ENCODE measurements at places on chromosomes 2 and 18.

DNA sequence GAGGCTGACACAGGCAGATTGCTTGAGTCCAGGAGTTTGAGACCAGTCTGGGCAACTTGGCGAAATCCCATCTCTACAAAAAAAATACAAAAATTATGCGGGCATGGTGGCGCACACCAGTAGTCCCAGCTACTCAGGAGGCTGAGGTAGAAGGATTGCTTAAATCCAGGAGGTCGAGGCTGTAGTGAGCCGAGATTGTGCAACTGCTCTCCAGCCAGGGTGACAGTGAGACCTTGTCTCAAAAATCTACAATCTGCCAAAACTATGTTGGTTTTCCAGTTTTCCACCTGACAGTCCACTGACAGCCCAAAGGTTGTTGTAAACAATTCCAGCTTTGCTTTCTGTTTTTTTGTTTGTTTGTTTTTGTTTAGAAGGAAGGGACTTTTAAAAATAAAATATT lies 51.3 kb downstream of the KCMF1 start:
- DNase-seq = no peak

- DNase-seq = peak; percentile 43
Observed at GRCh38 chr18:24491927-24492834, 31.7 kb downstream of the HRH4 start.

GRCh38 chr2:224126440-224126839 lies 87.4 kb upstream of the SERPINE2 start:
- no peak for DNase-seq

DNA sequence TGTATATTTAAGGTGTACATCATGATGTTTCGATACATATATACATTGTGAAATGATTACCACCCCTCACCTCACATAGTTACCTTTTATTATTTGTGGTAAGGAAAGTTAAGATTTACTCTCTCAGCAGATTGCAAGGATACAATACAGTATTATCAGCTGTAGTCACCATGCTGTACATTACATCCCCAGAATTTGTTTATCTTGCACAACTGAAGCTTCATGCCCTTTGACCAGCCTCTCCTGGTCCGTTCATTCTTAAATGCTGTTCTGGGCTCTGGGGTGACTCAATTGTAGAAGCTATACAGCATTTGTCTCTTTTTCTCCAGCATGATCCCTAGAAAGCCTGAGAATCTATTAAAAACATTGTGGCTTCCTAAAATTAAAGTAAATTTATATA lies 90.8 kb downstream of the PTPRM start:
- DNase-seq = no peak

DNA sequence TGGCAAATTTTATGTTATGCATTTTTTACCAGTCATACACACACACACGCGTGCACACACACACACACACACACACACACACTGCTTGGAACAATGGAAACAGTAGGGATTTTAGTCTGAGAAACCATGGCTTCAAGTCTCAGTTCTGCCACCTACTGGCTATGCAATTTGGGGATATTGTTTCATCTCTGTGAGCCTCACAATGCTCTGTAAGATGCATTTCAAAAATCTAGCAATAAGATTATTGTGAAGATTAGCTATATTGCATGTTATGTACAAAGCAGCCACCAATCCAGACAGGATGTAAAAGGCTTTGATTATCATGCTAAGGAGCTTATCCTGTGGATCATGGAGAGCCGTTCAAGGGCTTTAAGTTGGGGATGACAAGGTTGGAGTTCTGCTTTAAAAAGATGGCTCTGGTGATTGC lies 401.4 kb downstream of the NBAS start:
- peak; percentile 46 for DNase-seq

DNA sequence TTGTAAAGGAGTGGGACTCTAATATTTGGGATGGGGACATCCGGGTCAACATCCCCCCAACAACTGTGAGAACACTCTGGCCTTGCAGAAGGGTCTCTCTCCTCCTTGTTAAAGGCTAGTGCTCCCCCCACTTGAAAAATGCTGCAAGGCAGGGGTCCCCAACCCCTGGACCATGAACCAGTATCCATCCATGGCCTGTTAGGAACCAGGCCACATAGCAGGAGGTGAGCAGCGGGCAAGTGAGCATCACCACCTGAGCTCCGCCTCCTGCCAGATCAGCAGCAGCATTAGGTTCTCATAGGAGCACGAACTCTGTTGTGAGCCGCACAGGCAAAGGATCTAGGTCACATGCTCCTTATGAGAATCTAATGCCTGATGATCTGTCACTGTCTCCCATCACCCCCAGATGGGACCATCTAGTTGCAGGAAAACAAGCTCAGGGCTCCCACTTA lies 243.9 kb upstream of the ID2 start:
- no peak for DNase-seq

DNA sequence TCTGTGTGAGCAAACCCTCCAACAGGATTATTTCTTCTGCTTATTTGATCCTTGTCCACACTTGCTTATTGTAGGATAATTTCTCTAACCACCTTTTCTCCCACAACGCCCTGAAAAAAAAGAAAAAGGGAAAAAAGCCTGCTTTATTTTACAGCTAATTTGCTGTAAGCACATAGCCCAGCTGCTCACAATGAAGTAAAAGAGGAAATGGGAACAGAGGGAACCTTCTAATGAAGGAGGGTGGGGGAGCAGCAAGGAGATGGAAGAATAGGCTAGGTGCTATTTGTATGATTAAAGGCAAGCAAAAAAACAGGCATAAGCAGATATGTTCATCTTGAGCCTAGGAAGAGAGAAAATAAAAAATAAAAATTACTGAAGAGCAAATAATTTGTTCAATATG lies 331.6 kb downstream of the TXNL1 start:
- DNase-seq = no peak

- no peak for DNase-seq
Observed at GRCh38 chr18:69758458-69758857, 189.2 kb downstream of the CD226 start.

DNA sequence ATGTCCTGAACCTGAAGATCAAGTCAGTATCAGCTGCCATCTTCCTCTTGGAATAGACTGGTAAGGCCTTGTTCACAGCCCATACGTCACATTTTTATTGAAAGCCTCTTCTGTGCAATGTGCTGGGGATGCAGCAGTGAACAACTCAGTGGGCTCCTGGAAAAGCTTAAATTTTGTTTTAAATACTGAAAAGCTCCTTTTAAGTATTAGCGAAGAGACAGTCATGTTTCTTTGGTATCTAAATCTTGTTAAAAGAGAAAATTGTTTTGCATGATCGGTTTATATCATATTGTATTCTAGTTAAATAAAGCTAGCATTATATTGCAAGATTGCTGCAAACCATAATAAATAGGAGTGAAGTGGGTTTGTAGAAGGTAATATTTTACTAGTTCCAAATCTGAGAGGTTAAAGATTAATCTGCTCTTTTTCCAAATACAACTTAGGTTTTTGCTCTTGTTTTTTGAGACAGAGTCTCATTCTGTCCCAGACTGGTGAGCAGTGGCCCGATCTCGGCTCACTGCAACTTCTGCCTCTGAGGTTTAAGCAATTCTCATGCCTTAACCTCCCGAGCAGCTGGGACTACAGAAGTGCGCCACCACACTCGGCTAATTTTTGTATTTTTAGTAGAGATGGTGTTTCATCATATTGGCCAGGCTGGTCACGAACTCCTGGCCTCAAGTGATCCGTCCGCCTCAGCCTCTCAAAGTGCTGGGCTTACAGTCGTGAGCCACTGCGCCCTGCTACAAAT lies 1.6 kb upstream of the RMDN2 start:
- DNase-seq = no peak

DNA sequence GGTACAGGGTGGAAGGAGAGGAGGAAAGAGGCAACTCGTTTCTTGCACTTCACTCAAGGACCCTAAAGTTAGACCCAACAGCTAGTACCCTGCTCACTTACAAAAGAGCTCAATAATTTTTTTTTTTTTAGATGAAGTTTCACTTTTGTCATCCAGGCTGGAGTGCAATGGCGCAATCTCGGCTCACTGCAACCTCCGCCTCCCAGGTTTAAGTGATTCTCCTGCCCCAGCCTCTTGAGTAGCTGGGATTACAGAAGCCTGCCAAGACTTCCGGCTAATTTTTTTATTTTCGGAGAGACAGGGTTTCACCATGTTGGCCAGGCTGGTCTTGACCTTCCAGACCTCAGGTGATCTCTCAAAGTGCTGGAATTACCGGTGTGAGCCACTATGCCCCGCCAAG lies 4.1 kb downstream of the ASB3 start:
- DNase-seq = no peak

DNA sequence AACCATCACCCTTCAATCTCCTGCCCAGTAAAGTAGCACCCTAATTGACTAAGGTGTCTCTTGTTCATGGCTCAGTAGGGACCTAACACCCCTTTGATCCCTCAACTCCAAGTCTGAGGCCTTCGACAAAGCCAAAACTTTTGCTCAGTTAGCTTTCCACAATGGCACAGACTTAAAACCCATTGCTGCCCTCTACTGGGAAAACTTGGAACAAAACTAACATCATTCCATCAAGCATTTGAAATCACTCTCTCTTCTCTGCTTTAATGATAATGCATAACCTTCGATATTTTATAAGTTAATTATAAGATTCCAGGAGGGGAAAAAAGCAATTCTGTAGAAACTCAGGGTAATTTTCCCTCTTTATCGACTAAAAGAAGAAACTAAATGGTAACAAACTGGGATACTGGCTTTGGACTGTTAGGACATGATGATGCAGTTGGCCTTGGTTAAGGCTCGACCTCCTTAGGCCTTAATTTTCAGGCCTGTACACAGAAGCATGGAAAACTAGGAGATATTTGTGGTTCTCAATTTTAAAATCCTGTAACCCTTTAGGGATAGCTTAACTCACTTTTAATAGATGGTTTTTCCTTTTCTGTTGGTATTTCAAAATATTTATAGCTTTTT lies 127.8 kb downstream of the STK39 start:
- no peak for DNase-seq

DNA sequence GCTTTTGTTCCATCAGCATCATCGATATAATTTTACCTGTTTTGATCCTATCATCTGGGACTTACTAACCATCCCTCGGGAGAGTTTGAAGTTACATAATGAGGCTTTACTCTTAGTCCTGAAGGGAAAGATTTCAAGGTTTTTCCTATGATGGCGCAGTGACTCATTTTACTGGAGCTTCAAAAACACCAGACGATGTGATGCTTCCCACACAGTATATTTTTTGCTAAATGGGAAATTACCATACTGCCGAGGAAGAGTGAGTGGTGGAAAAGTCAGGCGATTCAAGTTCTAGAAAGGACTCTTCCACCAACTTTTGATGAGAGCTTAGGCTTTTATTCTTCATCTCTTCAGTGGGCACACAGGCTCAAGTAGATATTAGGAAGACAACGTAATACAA lies 44.6 kb upstream of the GCG start:
- no peak for DNase-seq

GRCh38 chr2:145380436-145381017 lies 860.6 kb upstream of the ZEB2 start:
- DNase-seq = no peak

DNA sequence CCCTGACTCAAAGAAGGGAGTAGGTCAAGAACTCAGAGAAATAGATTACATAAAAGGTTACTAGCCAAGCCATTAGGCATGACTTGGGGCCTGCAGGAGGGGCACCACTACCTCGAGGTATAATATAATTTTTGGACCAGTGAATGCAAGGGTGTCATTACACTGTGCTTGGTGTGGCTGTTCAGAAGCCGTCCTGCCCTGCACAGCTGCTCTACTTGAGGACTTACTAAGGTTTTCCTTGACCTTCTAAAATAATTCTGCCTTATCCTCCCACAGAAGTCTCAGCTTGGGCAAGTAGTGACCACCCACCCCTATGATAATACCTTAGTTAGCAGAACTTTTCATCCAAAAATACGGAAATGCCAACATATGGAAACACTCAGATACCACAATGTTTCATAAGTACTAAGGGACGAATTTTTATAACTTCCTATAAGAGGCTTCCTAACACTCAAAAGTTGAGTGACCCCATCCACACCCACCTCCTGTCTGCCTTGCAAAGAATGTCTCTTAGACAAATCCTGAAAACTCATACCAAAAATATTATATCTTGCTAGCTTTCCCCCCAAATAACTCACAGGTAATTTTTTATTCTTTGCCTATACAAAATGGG lies 17.7 kb upstream of the ATG16L1 start:
- DNase-seq = no peak

- DNase-seq = no peak
Observed at GRCh38 chr2:102049756-102050443, 58.1 kb downstream of the IL1R2 start.

GRCh38 chr2:27687232-27687631 lies 23.5 kb downstream of the SLC4A1AP start:
- DNase-seq = no peak

DNA sequence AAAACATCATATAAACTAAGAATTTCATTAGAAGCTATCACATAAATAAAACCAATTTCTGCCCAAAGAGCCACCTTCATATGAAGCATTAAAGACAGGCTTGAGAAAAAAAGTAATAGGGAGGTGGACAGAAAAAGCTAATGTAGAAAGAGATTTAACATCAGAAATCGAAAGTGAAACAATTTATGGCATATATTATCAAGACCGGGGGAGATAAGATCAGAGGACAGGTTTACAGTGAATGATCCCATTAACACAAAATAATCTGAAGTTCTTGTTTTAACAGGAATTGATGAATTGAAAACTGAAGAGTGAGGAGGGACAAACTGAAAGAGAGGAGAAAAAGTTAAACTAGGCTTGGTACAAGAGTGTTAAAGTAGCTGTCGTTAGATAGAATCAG lies 786.3 kb upstream of the FSHR start:
- peak; percentile 7 for DNase-seq

- DNase-seq = no peak
Observed at GRCh38 chr2:159035790-159036411, 67.5 kb downstream of the TANC1 start.

- DNase-seq = no peak
Observed at GRCh38 chr2:167181688-167182087, 293.4 kb downstream of the XIRP2 start.

DNA sequence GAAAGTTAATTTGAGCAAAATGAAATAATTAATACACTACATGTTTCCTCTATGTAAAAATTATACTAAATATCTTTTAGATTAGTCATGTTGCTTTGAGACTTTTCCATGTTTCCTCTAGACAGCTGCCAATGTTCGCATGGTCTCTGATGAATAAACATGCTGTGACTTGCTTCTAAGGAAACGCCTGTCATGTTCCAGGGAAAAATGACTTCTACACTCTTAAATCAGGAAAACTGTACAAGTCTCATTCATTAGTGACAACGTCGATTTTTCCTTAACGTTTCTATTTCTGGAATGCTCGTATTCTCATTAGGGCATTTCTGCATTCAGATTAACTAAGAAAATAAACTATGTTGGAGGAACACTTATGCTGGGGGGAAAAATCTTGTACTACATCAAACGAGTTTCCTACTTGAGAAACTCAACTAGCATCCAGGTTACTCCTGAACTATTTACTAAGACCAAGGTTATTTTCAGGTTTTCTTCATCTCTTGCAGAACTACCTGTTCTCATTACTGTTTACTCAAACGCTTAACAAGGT lies 1.6 kb downstream of the COBLL1 start:
- DNase-seq = no peak

GRCh38 chr2:164785457-164785856 lies 56.2 kb downstream of the COBLL1 start:
- no peak for DNase-seq

DNA sequence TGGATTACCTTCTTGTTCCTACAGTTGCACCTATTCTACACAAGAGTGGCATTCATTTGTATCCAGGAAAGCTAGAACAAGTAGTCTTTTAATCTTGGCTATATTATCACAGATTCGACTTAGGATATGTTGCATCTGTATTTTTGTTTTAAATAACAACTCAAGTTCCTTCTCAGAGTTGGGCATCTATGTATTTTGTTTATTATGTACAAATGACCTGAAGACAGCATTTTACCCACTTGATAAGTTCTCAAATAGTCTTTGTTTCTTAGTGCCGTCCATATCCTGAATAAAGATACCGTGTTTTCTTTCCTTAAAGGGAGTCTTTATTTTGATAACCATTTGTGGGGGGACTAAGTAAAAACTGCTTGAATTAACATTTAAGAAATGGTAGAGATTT lies 2.9 kb downstream of the ITPRID2 start:
- no peak for DNase-seq
